Endothelial cell (in vitro differentiated cells): ENCODE measurements at places on chromosomes 12 and 14.

- H3K36me3 ChIP-seq, result no peaks in the 10 kb centered on the region
- peak overlapping the region; percentile 42 for H3K27ac ChIP-seq
- DNase-seq, result peak; percentile 44
- H3K27me3 ChIP-seq, result peaks cover 2% of the 10 kb centered on the region
- no peak overlapping the region for H3K4me3 ChIP-seq
- no peaks in the 10 kb centered on the region for H3K4me1 ChIP-seq
Observed at GRCh38 chr12:12927211-12928079, 24.5 kb downstream of the GPRC5D start.

- peaks cover 2% of the 10 kb centered on the region for H3K27me3 ChIP-seq
- peaks cover 4% of the 10 kb centered on the region for H3K36me3 ChIP-seq
- no peak overlapping the region for H3K4me3 ChIP-seq
Observed at GRCh38 chr14:52922656-52923055, 28.2 kb downstream of the FERMT2 start.

DNA sequence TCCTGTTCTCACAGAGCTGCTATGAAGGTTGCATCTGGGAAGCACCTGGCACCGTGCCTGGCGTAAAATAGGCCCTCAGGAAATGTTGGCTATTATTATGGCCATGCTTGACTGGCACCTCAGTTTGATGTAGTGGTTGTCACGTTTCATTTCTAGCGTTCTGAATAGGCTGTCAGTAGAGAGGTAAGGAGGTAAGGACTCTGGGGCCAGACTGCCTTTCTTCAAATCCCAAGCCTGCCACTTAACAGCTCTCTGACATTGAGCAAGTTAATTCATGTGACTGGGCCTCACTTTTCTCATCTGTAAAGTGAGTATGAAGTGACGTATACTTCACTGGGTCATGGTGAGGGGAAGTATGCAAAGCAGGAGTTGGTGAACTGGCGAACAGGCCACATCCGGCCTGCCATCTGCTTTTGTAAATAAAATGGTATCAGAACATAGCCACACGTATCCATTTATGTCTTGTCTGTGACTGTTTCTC, 196.2 kb downstream of the CACNA1C start:
- no peaks in the 10 kb centered on the region for H3K36me3 ChIP-seq
- no peak for DNase-seq
- H3K4me3 ChIP-seq, result no peak overlapping the region
- no peaks in the 10 kb centered on the region for H3K27me3 ChIP-seq
- H3K27ac ChIP-seq, result no peak overlapping the region

DNA sequence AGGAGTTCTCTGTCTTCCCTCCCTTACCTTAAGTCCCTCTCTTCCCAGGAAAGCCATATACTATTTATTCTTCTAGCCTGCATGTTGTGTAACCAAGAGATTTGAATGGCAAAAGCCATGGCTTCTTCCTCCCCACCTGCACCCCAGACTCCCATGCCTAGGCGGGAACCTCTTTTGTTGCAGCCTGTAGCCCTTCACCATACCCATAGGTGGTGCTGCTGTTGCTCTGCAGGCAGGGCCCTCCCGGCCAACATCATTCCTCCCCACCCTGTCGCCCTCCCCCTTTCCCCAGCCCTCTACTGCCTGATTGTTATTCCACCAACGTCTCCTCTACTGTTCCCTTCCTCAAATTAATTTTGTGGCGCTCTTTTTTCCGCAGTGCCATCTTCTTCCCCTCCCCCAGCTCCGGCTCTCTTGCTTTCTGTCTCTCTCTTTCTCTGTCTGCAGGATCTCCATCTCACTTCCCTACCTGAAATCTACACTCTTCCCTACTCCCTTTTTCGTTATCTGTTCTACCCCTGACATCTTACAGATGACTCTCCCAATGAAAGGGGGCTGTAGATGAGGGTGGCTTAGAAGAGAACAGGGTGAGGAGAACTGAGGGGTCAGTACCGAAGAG, 13.8 kb downstream of the NGDN start:
- H3K27ac ChIP-seq, result no peak overlapping the region
- H3K36me3 ChIP-seq, result peaks cover 19% of the 10 kb centered on the region
- no peak overlapping the region for H3K4me3 ChIP-seq

GRCh38 chr12:12278899-12279298, 12.1 kb upstream of the LRP6 start:
- no peak overlapping the region for H3K27ac ChIP-seq
- peaks cover 3% of the 10 kb centered on the region for H3K36me3 ChIP-seq
- H3K4me1 ChIP-seq, result no peaks in the 10 kb centered on the region
- no peak for DNase-seq

- no peaks in the 10 kb centered on the region for H3K36me3 ChIP-seq
- no peak for DNase-seq
- no peak overlapping the region for H3K4me3 ChIP-seq
- H3K27ac ChIP-seq, result no peak overlapping the region
Observed at GRCh38 chr14:36509069-36509917, 10.7 kb downstream of the NKX2-1 start.
